ENCODE measurements at places on chromosomes 5 and 9.

DNA sequence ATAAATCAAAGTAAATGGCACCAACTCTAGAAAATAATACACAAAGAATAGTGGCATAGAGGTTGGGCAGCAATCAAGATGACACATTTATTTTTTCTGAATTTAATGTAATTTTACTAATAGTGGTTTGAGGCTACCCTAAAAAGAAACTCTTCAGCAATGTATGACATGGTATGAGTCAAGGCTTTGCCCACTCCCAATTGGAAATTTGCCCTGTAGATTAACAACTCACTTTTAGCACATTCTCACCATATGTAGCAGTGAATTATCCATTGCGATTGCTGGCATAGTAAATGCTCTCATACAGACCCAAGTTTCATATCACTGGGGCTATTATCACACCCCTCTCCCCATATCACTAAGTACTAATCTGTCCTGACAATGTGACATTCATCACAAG is 832.1 kb upstream of the ZNF608 start:
- DNase-seq = no peak

DNA sequence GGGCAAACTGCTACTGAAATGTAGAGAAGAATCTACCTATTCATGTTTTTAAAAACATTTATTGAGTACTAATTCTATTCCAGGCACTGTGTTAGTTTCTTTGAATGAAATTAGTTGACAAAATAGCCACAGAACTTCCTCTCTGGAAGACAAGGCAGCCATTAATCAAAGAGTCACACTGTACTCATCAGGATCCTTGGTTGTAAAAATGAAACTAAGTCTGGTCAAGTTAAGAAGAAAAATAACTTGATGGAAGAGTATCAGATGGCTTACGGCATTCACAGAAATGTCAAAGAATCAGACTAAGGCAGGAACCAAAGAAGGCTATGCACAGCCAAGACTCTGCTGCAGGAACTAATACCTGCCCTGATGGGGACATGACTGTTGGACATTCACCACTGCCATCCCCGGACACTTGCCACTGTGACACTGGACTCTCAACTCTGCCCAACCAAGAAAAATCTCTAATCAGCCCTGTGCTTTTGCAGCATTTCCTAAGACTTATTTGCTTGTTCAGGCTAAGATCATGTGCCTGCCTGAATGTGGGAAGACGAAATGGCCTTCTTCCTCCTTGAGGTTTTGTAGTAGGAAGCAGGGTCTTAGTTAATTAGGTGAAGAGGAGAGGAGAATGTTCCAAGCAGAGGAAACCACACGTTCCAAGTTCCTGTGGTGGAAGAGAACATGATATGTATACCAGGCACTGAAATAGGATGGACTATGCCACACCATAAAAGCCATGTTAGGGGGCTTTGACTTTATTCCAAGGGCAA is 23.3 kb upstream of the NDUFB6 start:
- DNase-seq = no peak

DNA sequence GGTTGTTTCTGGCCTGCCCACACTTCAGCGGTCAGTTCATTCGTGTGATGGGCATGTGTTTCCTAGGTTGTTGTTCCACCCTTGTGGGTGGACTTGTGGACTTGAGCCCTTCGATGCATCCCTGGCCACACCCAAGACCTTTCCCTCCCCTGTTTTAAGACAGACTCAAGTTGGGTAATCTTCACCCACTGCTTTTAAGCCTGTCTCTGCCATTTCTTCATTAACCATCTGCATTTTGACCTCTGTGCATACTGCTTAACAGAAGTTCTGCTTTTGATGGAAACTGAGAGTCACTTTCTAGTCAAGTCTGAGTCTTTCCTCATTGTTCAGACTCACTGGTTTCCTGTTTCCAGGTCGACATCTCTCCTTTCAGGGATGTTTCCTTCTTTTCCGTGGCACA is 233.7 kb downstream of the ARHGEF28 start:
- DNase-seq = no peak

DNA sequence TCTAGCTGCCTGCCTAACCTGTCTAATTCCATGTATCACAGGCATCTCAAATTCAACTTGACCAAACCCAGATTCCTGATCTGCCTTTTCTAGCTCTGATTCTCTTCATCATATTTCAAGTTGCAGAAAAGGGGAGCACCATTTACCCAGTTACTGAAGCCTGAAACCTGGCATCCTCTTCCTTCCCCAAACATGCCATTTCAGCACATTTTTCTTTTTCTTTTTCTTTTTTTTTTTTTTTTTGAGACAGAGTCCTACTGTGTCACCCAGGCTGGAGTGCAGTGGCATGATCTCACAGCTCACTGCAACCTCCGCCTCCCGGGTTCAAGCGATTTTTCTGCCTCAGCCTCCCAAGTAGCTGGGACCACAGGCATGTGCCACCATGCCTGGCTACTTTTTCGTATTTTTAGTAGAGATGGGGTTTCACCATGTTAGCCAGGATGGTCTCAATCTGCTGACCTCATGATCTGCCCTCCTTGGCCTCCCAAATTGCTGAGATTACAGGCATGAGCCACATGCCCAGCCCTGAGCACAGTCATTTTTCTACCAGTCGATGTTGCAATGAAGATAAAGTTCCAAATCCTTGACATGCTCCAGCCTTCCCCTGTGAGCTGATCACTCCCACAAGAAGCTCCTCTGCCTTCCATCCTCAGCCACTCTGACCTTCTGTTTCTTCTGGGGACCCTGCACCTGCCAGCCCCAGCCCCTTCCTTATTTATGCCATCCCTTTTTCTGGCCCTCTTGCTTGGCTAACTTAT is 32.2 kb downstream of the ACER2 start:
- DNase-seq = no peak

DNA sequence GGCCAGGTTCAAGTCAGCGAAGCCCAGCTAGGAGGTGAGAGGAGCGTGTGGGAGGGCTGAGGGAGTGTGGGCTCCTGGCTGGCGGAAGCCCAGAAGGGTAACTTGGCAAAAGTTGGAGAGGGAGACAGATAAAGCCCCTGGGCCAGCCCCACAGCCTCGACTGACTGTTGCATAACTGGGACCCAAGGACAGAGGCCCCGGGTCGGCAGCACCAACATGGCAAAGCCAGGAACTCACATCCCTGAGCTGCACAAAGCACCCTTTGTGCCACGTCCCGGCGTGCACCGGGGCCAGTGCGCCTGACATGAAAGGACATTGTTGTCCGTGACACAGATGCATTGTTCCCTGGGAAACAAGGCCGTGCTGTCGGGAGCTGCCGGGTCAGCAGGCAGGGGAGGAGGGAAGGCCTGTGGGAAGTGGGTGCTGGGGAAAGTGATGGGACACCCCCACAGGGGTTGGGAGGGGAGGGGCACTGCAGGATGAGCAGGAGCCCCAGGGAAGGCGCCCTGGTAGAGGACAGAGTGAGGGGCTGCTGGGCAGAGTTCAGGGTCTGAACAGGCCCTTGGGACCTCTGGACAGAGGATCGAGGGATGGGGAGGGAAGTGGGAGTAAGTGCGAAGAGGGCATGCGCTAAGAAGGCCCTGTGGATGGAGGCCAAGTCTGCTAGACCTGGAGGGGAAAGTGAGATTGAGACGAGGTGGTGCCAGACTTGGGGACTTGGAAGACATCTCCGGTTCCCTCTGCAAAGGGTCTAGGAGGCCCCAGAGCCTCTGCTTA is 13.0 kb upstream of the DPM2 start:
- DNase-seq = no peak

GRCh38 chr9:6926436-6926835 is 168.7 kb downstream of the KDM4C start:
- DNase-seq = no peak

GRCh38 chr5:100904259-100904861 is 1.3 kb upstream of the ST8SIA4 start:
- no peak for DNase-seq

DNA sequence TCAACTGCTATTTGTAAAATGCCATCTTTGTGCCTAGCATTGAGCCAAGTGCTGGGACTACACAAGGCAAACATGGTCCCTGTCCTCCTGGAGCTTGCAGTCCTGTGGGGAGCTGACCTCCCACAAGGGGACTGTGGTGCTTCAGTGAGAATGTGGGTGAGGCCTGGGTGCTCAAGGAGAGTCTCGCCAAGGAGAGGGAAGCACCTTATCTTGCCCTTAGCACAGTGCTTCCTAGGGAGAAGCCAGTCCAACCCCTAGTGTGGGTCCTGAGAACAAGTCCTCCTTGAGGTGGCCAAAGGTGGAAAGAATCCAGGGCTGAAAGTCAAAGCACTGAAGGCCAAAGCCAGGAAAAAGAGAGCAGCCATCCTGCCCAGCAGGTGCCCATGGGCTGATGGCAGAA is 31.1 kb upstream of the MVB12B start:
- no peak for DNase-seq

DNA sequence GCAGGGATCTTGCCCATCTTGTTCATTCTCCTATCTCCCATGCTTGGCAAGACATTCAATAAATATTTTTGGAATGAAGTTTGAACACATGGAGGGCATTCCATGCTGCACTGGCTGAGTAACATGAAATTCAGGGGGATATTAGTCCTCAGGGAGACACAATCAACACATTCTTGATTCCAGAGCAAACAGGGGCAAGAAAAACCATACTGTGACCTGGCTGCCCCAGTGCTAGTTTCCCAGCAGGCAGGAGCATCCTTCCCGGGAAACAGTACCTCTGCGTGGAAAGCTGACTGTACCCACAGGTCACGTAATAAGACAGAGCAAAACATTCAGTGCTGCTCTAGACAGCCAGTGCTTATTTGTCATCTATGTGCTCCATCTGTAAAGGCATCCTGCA is 66.3 kb upstream of the SPOCK1 start:
- DNase-seq = no peak

DNA sequence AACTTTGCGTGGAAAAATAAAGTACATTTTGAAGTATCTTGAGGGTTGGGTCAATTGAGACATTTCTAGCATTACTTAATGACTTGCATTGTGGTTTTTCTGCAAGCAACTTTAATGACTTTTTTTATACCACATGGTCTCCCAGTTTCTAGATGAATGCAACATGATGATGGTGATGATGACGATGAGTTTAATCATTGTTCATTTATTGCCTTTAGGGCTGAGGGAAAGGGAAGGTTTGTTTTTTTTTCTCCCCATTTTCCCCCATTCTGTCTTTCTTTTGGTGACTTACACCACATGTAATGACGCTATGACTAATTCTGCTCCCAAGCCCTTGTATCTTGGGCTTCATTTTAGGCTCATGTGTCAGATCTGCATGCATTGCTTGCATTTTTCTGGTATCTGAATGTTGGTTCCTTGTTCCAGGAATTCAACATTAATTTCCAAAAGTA is 57.7 kb upstream of the NXNL2 start:
- no peak for DNase-seq

DNA sequence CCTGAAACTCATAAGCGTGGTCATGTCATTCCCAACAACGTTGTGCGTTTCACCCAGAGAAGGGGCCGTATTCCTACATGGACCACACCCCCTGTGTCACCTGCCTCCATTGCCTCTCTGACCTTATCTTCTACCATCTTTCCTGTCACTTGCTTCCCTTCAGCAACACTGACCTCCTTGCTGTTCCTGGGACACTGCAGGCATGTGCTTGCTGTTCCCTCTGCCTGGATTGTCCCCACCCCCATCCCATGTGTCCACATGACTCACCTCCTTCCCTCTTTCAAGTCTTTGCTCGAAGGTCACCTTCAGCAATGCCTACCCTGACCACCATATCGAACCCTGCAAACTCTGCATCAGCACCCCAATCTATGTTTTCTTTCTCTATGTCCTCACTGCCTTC is 133.2 kb upstream of the ZNF618 start:
- no peak for DNase-seq

DNA sequence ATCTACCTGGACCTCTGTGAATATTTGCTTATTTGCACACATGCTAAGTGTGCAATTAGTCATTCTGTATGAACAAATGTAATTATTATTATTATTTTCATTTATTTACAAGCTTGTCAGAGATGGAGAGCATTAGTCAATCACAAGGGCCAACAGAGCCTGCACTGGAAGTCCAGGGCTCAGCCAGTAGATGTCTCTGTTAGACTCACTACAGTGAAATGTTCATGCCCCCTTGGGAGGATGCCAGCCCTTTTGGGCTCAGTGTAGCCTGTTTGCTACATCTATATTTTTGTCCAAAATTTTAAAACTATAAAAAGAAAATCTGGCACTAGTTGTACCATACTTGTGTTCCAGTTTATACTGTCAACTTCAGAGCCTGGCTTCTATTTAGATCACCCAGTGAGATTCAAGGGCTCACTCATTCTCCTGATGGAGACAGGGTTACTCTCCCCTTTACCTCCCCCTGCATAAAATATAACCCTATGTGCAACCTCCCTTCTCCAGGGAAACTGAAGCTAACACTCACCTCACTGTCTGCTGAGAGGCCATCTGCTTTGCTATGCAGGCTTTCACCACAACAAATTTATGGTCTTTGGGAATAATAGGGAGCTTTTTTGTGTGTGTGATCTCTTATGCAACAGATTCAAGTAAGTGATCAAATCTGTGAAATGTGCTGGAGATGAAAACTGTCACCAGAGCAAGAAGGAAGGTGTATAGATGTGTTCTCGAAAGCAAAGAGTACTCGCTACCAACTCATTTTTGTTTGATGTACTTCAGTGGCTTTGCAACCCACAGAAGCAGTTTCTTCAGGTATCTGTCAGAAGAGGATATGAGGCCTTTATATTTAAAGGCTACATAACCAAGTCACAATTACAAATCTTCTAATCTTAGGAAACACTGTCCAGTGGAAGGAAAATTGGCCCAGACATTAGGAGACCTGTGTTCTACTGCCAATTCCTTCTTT is 99.9 kb upstream of the TLE4 start:
- peak; percentile 27 for DNase-seq

GRCh38 chr9:104780796-104781395 is 17.0 kb downstream of the NIPSNAP3B start:
- no peak for DNase-seq

- peak; percentile 8 for DNase-seq
These were observed 441.2 kb upstream of the CHD1 start for GRCh38 chr5:99369797-99370593.

DNA sequence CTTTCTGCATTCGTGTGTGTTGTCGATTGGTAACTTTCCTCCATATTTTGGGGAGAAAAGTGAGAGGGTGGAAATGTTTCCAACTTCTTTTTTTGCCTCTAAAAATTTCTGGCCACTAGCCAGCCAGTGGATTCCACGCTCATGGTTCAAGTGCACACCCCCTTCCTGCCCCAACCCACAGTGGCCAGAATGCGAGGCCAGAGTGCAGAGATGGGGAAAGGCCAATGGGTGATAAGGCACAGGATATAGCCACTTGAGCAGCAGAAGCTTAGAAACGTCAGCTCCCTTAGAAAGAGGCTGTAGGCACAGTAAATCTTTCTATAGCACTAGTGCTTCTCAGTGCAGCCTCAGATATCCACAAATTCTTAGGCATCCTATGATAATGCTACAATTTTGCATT is 75.8 kb upstream of the ADRB2 start:
- no peak for DNase-seq

DNA sequence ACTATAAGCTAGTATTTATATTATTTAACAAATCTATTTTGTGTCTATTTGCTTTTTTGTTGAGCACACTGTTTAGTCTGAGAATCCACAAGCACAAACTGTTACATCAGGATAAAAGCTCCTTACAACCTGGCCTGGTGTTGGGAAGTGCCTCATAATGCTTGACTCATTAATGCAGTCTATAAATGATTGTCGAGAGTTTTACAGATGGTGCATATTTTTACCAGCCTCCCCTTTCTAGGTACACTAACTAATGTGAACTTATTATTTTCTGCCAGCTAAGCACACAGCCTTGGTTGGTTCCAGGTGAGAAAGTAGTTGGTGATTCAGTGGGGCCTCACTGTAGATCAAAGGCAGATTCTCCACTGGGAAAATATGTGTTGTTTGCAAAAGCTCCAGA is 151.0 kb upstream of the ADAMTS16 start:
- DNase-seq = no peak

- no peak for DNase-seq
These were observed 458.0 kb downstream of the DMAC1 start for GRCh38 chr9:7341571-7341970.
